CD4-positive, alpha-beta T cell treated with Interleukin-21 for 1 hour (primary cell): ENCODE measurements at places on chromosomes 2 and 18.
A peak's percentile ranks its signal among the peaks of the same experiment; 100 is the strongest.

DNA sequence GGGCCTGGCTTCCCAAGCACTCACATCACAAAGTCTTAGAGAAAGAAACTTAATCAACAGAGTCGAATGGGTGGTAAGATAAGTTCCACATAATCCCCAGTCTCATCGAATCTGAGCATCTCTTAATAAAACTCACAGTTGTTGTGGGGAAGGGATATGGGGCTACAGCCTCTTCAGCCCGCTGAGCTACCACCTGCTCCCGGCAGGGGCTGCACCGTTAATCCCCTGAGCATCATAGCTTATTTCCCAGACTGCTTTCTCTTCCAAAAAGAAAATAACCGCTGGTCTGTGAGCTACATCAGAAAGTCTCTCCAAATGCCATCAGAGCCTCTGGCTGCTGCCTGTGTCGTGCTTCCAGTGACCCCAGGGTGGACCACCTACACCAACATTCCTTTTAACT is 139.4 kb upstream of the CELF4 start:
- no peak for DNase-seq

DNA sequence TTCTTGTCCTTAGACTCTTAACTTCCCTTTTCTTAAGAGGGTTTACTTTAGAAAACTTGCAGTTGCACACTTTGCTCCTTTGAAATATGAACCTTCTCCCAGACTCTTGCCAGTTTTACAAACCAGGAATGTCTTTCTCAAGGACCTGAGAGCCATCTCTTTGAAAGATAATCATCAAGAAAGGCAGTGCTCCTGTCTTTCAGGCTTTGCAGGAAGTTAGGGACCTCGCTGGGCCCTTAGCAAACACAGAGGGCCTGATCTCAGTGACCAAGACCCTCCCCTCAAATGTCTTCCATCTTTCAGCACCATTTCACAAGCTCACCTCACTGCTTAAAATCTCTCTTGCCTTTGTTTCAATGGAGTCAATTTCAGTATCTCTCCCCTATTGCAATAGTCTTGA is 32.0 kb upstream of the NYAP2 start:
- DNase-seq = no peak

GRCh38 chr2:102138331-102138730 is 4.2 kb upstream of the IL1R1 start:
- no peak for DNase-seq

DNA sequence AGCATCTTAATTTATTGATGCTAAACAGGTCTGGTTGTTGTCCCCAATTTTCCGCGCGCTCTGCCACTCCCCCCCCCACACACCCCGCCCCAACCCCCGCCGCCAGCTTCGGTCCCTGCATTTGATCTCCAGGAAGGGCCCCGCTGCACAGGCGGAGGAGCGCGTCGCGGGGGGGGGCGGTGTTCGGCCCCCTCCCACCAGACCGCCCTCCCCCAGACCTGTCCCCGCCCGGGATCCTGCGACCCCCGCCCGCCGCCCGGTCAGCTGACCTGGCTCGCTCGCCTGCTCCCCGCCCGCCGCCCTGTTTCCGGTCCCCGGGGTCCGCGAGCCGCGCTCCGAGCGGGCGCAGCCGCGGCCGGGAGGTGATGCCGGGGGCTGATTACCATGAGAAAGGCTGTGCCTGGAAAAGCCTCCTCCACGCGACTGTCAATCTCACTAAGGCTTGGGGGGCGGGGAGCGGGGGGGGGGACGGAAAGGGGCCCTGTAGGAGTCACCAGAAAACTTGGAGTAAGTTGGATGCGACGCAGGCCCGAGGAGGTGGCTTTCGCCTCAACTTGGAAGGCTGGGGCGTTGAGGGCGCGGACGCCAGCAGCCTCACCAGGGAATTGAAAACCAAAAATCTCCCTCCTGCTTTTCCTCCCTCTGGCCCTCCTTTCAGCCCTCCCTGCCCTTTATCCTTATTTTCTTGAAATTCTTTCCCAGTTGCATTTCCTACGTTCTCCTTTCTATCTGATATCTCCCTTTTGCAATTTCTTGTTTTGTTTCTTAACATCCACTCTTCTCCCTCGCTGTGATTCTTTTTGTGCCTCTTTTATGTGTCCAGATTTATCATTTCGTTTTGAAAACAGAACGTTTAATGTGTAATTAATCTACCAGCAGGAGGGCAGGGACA is 4.4 kb upstream of the ZEB2 start:
- DNase-seq = peak; percentile 43

GRCh38 chr2:75140288-75140687 is 59.0 kb downstream of the TACR1 start:
- no peak for DNase-seq

GRCh38 chr2:178425255-178425827 is 25.6 kb downstream of the PRKRA start:
- DNase-seq = no peak

DNA sequence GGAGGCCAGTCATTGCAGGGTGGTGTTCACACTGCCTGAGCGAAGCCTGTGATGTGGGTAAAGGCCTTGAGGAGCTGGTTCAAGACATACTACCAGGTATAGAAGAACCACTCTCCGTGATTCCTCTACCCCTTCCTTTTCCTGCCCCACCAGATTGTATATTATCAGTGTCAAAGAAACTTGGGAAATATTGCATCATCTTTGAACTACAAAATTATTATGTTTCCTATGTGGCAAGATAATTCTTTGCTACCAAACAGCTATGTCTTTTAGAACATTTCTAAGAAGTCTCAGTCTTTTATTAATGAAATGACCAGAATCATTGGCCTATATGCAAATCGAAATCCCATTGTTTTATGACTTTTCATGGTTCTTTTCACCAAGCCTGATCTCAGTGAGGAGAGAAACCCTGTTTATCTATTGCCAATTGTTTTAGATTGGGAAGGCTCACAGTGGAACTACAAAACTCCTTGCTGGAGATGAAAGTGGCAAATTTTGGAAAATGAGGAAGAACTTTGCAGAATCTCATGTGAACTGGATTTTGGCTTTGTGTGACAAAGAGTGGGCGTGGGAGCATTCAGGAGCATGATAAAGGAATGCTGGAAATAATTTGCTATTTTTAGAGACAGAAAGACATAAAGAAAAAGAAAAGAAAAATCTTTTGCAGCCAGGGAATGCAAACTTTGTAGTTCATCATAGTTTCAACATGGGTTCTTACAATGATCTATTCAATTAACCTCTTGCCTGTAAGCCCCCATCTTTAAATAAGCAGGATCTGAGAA is 286.9 kb downstream of the INSIG2 start:
- DNase-seq = no peak

DNA sequence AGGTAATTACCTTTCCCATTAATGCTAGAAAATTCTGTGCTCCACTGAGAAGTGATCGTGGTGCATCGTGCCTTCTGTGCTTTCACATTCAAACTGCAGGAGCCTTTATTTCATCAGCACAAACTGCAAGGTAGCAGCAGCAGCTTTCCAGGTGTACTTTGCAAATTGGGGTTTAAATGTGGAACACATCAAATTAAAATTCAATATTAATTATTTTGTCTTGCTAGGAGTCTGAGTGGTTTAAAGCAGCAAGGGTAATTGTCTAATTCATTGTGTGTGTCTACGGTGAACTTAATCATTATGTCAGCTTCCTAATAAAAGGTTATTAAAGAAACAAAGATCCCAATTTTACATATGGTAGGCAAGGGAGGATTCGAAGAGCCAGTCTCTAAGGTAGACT is 180.8 kb upstream of the ATP5MC3 start:
- no peak for DNase-seq

DNA sequence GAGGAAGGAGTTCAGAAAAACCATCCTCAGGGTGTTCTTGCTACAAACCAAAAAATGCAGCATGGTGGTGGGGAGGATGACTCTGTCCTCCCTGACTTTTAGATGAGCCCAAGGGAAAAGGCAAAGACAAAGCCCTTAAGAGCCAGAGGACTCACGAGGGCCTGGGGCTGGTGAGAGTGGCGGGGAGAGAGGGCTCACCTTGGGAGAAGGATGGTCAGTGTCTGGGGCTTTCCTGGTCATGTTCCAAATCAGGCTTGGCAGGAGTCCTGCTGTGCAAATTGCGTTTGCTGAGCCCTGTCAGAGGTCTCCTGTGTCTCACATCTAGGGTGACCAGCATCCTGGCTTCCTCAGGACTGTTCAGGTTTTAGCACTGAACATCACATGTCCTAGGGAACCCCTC is 4.7 kb downstream of the UGT1A1 start:
- no peak for DNase-seq

- no peak for DNase-seq
Measured at GRCh38 chr2:6694555-6694954, 171.2 kb downstream of the CMPK2 start.
